Activated CD4-positive, alpha-beta T cell treated with anti-CD3 and anti-CD28 coated beads, Interleukin-2, Interleukin-4, amounts not matched to agents 100 ng/mL and 50 ng/mL, durations not matched to agents 16 hours and 8 hours (primary cell): ENCODE measurements at places on chromosomes 11 and 22.

DNA sequence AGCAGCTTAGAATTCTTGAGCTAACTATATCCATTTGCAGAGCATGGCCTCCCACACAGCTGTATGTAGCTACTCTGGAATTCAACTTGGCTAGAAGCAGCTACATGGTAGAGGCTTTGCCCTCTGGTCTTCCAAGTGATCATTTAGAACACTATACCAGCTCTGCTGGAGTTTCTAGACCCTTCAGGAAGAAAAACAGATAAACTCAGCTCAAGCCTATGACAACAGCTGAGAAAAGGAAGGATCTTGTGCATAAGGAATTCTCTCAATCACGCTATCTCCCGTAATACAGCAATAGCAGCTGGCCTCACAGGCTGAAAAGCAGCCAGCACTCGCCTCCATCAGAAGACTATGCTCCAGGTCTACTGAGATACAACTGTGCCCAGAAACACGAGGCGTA lies 50.6 kb upstream of the APOA1 start:
- DNase-seq, result no peak

DNA sequence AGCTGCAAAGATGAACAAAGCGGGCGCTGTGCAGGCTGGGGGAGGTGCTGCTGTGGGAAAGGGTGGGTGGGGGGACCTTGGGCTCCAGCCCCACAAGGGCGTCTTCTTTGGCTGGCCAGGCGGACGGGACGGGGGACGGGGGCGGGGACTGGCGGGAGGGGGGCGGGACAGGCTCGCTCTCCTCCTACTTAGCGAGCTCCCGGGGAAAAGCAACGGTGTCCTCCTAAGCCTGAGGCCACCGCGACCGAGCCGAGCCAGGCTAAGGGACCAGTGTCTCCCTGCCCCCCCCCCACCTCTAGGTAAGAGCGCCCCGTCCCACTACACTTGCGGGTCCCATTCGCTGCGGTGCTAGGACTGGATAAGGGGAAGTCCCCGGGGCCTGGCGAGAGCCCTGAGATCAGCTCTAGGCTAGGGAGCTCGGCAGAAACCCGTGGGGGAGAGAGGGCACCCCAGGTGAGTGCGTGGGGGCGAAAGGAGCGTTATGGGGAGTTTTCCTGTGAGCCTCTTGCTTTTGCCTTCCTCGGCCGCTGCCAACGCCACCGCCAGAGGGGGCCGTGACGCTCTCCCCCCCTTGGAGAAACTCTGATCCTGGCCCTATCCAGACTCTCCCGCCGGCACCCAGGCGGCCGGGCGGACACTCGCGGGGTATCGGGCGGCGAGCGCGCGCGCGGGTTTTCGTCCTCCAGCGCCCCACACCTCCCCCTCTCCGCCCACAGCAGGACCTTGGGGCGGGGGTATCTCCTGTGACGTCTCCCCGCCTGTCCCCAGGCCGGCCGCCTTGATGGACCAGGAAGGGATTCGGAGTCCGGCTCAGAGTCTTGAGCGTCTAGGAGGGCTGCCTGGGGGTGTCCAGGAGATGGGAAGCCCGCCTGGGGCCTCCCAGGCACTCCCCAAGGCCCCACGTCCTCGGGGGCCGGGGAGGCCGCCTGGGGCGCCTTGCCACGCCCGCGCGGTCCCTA lies at the start of gene PHLDB1:
PHLDB1 (plus strand) TSS at position 215 of the 959 bp plus-strand sequence. CDS start 6,222 bp downstream, outside the sequence.
- DNase-seq, result peak; percentile 22

GRCh38 chr11:120819003-120819402 lies 204.9 kb upstream of the TBCEL start:
- no peak for DNase-seq

DNA sequence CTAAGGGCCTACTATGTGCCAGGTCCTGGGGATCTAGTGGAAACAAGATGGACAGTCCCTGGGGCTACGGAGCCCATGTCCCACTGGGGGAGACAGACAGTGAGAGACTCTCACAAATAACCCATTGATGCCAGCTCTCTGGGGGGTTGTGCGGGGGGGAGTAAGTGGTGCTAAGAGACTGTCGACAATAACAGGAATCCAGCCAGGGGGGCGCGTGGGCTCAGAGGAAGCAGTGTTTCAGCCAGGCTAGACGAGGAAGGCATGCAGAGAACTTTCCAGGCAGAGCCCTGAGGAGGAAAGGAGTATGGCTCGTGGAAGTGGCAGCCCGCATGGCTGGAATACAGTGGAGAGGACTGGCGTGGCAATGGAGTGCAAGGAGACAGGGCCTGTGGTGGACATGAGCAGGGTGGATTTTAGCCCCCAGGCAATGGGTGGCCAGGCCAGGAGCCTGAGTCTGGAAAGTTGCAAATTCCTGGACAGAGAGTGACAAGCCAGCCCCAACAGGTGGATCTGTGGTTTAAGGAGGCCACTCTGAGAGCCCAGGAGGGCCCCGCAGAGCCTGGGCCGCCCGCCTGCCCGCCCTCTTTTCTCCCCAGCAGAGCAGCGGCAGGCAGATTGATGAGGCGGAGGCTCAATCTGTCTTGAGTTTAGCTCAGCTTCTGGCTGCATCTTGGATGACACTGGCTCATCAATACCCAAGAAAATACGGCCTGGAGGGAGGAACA lies 40.0 kb upstream of the TCF20 start:
- no peak for DNase-seq

GRCh38 chr11:125343086-125343717 lies 152.9 kb downstream of the FEZ1 start:
- DNase-seq, result no peak

GRCh38 chr11:129911298-129911697 lies 15.9 kb upstream of the NFRKB start:
- DNase-seq, result no peak

DNA sequence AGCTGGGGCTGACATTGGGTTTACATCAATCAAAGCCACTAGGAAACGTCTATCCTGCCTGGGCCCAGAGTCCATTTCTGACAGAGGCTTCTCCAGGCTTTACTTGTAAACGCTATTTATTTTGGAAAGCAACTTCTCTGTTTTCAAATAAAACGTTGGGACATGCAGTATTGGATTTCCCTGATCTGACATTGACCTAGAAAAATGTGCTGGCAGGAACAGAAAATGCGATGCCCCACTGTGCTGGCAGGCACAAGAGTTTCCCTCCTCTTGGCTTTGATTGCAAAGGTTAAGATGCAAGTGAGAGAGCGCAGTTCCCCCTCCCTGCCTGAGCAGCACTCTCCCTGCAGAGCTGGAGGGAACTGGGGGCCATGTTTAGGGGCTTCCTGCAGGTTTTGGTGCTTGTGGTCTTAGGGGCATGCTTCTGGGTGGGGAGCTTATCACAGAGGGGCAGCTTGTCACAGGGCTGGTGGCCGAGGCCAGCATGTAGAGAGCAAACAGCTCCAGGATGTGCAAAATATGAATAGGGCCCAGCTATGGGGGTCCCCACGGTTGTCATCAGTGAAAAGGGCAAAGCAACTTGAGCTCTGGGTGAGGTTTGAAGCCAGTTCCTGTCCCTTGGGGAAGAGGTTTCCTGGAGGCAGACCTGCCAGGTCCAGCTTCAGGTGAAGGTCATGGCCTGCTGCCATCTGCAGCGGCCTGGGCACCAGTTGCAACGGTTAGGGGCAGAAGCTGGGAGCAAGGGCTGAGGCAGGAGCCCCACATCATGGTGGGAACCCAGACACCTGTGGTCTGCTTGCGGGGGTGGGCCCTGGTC lies 42.3 kb upstream of the DKK3 start:
- DNase-seq, result no peak

DNA sequence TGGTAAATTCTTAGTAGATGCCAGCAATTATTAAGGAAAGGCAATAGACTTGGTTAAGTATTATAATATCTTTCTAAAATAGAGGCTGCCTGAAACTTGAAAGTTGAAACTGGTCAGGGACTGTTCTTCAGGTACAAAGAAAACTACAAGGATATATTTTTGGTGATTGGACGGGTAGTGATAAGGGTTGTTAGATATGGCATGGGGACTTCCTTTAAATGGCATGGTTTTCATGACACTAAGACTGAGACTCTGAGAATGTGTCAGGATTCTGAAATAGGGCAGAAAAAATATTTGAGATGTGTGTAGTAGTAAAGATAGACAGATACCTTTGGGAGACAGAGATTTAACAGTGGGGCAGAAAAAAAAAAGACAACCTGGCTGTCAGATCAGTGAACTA lies 108.4 kb upstream of the SLC5A12 start:
- no peak for DNase-seq

GRCh38 chr11:10666556-10667520 lies 26.7 kb downstream of the IRAG1 start:
- DNase-seq, result no peak

- DNase-seq, result no peak
Measured at GRCh38 chr22:32067613-32068012, 24.6 kb downstream of the SLC5A1 start.

DNA sequence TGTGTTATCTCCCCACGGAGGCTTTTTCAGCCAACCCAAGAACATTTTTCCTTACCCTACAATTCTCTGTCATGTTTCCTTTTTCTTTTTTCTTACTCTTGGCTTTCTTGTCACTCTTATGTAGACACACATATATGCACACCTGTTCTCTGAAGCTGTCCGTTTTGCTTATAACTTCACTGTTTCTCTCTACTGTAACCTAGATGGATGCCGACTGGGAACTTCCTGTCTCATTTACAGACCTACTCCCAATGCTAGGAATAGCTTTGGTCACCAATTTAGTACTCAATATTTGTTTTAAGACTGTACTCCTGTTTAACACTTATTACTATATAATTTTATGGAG lies 9.9 kb upstream of the CASP12 start:
- no peak for DNase-seq

GRCh38 chr11:1559111-1559951 lies 12.7 kb downstream of the DUSP8 start:
- DNase-seq, result no peak

- no peak for DNase-seq
Measured at GRCh38 chr11:115446214-115446613, 58.0 kb downstream of the CADM1 start.

GRCh38 chr11:104997288-104997687 lies 25.7 kb downstream of the CASP5 start:
- DNase-seq, result no peak

GRCh38 chr22:48382197-48382596 lies 1445.5 kb downstream of the BRD1 start:
- no peak for DNase-seq

DNA sequence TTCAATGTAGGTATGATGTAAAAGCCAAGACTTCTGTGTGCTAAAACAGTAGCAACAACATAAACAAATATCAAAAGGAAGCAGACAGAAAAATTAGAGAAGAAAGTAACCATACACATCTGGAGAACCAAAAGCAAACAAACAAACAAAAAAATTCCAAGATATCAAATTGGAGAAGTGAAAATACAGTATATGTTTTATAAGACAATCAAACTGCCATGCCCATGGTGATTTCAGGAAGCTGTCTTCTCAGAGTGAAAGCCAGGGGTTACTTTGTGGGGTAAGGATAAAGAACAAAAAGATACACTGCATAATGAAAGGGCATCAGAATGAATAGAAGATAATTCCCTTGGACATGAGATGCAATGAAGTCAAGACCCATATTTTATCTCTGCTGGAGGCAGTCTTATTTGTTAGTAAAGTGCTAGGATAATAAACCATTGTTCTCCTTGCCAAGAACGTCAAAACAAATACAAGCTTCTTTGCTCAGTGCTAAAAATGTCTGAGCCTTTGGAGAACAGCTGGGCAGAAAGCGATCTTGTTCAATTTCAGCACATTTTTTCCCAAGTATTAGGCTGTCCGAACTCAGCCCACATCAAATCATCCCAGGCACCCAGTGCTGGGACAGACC lies 38.1 kb upstream of the LDLRAD3 start:
- no peak for DNase-seq

- DNase-seq, result no peak
Measured at GRCh38 chr22:40480996-40481395, 110.6 kb downstream of the SGSM3 start.

GRCh38 chr11:65549096-65549495 lies 9.1 kb downstream of the LTBP3 start:
- no peak for DNase-seq

DNA sequence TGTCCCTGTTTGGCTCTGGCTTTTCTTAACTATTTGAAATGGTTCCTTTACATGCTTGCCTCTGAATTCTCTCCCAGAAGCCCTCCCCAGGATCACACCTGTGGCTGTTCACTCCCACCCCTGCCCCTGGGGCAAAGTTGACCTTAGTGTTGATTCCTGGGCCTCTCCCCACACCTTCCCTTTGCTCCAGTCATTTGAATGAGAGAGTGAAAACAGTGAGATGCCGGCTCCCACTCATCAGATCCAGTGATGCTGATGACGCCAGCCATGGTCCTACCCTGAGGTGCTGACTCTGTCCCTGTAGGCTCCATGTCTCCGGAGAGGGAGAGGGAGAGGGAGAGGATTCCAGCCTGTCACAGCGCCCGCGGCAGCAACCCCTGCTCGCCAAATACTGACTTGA lies 40.7 kb downstream of the LRP5 start:
- no peak for DNase-seq

DNA sequence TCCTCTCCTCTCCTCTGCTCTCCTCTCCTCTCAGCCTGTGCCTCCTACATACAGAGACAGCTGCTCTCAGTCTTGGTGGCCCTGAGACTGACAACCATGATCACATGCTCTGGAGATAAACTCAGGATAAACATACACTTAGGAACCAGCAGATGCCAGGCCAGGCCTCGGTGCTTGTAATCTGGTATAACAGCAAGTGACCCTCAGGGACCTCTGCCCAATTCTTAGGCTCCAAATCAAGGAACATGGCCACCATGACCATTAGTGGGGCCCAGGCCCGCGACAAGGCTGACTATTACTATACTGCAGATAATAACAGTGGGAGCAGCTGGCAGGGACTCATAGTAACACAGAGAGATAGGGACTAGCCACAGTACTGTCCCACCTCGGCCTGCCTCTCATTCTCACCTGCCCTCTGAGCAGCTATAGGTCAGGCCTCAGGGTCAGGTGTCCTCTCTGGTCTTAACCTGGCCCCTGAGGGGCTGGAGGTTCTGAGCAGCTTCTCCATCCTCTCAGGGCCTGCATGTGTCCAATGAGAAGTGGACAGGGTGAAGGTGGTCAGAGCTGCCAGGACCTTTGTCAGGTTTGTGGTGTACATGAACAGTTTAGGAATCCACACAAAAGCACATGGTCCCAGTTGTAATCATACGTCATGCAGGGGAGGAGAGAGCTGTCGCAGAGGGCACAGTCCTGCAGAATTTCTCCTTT lies 106.1 kb downstream of the GGTLC2 start:
- DNase-seq, result no peak

DNA sequence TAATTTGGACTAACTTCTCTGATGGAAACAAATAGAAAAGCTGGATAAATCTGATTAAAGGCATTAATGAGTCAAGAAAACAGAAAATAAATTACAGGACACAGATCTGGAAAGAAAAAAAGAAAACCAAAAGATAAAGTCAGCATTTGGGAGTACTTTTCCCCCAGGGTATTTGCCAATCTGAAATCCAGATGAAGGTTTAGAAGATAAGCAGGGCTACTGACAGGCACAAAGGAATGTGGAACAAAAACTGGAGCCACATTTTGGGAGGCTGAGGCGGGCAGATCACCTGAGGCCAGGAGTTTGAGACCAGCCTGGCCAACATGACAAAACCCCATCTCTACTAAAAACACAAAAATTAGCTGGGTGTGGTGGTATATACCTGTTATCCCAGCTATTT lies 57.2 kb downstream of the SBF2 start:
- no peak for DNase-seq

DNA sequence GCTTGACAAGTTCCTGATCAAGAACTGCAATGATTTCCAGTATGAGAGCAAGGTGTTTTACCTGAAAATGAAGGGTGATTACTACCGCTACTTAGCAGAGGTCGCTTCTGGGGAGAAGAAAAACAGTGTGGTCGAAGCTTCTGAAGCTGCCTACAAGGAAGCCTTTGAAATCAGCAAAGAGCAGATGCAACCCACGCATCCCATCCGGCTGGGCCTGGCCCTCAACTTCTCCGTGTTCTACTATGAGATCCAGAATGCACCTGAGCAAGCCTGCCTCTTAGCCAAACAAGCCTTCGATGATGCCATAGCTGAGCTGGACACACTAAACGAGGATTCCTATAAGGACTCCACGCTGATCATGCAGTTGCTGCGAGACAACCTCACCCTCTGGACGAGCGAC lies 12.0 kb downstream of the YWHAH start:
- no peak for DNase-seq
